Left colon (tissue), 2 donors: ENCODE measurements at places on chromosomes 1 and 21. TPM values are rescaled to one million over a fixed set of nuclear protein-coding genes. Genes with fewer than 3 reads are reported as not detected.

- no peak for DNase-seq
Observed at GRCh38 chr1:165434281-165434680, 10.6 kb downstream of the RXRG start.

- no peak for DNase-seq
Observed at GRCh38 chr1:154485106-154485505, 16.9 kb upstream of the TDRD10 start.

DNA sequence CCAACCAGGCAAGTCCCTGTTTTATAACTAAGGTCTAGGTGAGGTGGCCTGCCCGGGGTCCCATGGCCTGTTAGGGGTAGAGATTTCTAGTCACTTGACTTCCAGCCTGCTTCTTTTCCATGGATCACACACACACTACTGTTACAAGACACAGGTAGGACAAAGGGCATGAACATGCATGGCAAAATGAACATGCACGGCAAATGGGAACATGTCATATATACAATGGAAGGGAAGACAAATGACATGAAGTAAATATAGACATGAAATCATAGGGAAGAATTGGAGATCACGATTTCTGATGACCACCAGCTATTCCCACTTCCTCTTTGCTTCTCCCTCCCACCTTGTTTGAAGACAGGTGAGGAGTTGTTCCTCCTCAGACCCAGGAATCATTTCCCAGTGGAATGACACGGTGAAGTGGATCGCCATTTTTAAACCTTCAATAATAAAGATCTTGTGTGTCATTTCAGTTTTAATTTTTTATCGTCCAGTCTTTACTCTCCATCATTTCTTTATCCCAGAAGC is 47.6 kb upstream of the ATF3 start:
- no peak for DNase-seq

Gene BPNT1
- 67.9 TPM for total RNA-seq

GRCh38 chr1:117793413-117793812 is 136.0 kb downstream of the GDAP2 start:
- no peak for DNase-seq

Gene ST6GALNAC3
- total RNA-seq = 13.3 TPM

- DNase-seq = peak; percentile 63
Observed at GRCh38 chr1:32695098-32695904, 7.3 kb downstream of the SYNC start.

Gene SPRR2D
- not detected for total RNA-seq

GRCh38 chr1:54229281-54229891 is 29.4 kb downstream of the MRPL37 start:
- no peak for DNase-seq

GRCh38 chr1:25047506-25048240 is 117.6 kb upstream of the RUNX3 start:
- no peak for DNase-seq
